Cardiac ventricle fibroblast (primary cell): ENCODE measurements at places on chromosomes 2 and 18. TPM values are rescaled to one million over a fixed set of nuclear protein-coding genes. Genes with fewer than 3 reads are reported as not detected.

Gene CXCR1
- not detected in 2 replicates for total RNA-seq

Gene ITGA4
- total RNA-seq: 2.3 and 4.8 TPM in 2 replicates

Gene DAW1
- total RNA-seq: 2.8 and 3.4 TPM in 2 replicates

Gene SFTPB
- not detected in 2 replicates for total RNA-seq

Gene GDF7
- under 0.01 TPM in 1 of 2 replicates, not detected in the other for total RNA-seq
